Gastroesophageal sphincter (tissue), 4 donors: ENCODE measurements at places on chromosomes 3 and 15. TPM values are rescaled to one million over a fixed set of nuclear protein-coding genes. Genes with fewer than 3 reads are reported as not detected.

GRCh38 chr3:20930034-20930433 is 744.0 kb upstream of the SGO1 start:
- H3K36me3 ChIP-seq: no peaks in the 10 kb centered on the region
- ATAC-seq: no peak
- no peak overlapping the region for H3K4me3 ChIP-seq
- H3K27me3 ChIP-seq: no peaks in the 10 kb centered on the region

GRCh38 chr3:156252656-156253055 is 132.3 kb downstream of the KCNAB1 start:
- no peak for ATAC-seq
- H3K4me1 ChIP-seq: no peaks in the 10 kb centered on the region
- H3K4me3 ChIP-seq: no peak overlapping the region
- H3K27me3 ChIP-seq: no peaks in the 10 kb centered on the region

- H3K4me3 ChIP-seq: no peak overlapping the region
- no peaks in the 10 kb centered on the region for H3K4me1 ChIP-seq
- H3K27ac ChIP-seq: no peak overlapping the region
- no peaks in the 10 kb centered on the region for H3K36me3 ChIP-seq
These were observed 807.0 kb upstream of the ARRDC4 start for GRCh38 chr15:97153356-97153965.

DNA sequence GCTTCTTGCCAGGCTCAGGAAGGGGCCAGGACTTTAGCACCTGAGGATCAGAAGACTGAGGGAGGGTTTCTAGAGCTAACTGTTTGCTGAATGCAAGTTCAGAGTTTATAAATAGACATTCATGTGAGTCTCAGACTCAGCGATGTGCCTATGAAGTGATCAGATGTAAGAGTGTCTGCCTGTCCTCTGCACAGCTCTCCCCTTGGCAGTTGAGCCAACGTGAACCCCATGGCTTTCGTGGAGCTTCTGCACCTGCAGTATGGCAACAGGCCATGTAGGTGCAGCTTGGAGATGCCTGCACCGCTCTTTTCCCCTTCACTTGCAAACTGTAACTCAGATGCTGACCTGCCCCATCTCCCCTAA is 141.9 kb downstream of the CHDH start:
- H3K4me1 ChIP-seq: no peaks in the 10 kb centered on the region
- H3K27ac ChIP-seq: no peak overlapping the region
- no peaks in the 10 kb centered on the region for H3K36me3 ChIP-seq
- H3K4me3 ChIP-seq: no peak overlapping the region
- no peaks in the 10 kb centered on the region for H3K27me3 ChIP-seq
- no peak for ATAC-seq

ANKRD34C gene
- not detected for total RNA-seq

SPG21 gene
- 94.9 TPM for total RNA-seq

- no peak overlapping the region for H3K4me3 ChIP-seq
- H3K27ac ChIP-seq: peak overlapping the region; percentile 56
- ATAC-seq: no peak
- H3K27me3 ChIP-seq: no peaks in the 10 kb centered on the region
- no peaks in the 10 kb centered on the region for H3K36me3 ChIP-seq
These were observed 5.7 kb upstream of the STAB1 start for GRCh38 chr3:52489453-52489852.

EOMES gene
- total RNA-seq: not detected

DNA sequence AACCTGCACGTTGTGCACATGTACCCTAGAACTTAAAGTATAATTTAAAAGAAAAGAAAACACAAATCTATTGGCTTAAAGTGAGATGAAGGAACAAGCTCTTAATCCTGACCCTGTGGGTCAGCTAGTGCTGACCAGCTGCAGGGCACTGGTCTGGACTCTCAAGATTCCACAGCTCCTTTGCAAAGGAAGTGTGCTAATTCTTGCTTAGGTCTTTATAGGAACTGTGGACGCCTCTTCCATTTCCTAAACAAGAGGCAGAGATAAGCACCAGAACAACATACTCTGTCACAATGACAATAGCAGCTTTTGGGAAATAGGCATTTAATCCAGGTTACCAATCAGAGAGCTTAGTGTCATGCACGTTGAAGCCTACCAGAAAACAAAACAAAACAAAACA is 166.1 kb downstream of the ISL2 start:
- no peaks in the 10 kb centered on the region for H3K4me1 ChIP-seq
- no peaks in the 10 kb centered on the region for H3K27me3 ChIP-seq
- H3K4me3 ChIP-seq: no peak overlapping the region
- H3K36me3 ChIP-seq: no peaks in the 10 kb centered on the region

DNA sequence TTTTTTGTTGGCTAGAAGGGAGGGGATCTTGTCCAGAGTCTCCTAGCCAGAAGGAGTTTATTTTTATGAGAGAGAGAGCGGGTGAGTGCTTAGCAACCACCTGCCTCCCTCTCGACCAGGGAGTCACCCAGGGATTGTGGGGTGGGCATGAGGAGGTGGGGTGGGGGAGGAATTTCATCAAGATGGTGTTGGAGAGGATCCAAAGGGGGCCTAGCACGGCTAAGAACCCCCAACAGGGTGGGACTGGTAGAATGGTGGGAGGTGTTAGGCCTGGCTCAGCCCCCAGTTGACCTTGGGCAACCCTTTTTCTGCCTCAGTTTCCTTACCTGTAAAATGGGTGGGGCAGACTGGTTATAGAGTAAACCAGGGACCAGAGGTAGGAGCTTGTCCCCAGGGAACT is 1.8 kb downstream of the SLC6A6 start:
- H3K36me3 ChIP-seq: no peaks in the 10 kb centered on the region
- no peak for ATAC-seq
- no peaks in the 10 kb centered on the region for H3K27me3 ChIP-seq
- H3K4me3 ChIP-seq: peak overlapping the region; percentile 44
